ENCODE measurements at places on chromosomes 4 and X.

- DNase-seq, result no peak
These were observed 197.4 kb downstream of the PTTG2 start for GRCh38 chr4:38157592-38157991.

DNA sequence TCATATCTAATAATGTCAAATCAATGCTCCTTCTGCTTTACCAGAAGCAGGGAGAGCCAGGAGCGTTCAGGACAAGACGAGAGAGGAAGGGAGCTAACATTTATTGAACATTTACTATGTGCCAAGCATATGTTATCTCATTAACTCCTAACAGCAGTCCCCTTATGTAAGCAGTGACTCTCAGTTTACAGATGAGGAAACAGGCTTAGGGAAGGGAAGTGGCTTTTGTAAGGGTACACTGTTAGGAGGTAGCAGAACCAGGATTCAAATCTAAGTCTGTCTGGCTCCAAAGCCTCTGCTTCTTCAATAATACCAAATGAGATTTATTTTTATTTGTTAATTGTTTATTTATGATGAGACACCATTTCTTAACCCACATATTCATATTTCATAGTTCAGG lies 2.6 kb upstream of the STARD8 start:
- no peak for DNase-seq

DNA sequence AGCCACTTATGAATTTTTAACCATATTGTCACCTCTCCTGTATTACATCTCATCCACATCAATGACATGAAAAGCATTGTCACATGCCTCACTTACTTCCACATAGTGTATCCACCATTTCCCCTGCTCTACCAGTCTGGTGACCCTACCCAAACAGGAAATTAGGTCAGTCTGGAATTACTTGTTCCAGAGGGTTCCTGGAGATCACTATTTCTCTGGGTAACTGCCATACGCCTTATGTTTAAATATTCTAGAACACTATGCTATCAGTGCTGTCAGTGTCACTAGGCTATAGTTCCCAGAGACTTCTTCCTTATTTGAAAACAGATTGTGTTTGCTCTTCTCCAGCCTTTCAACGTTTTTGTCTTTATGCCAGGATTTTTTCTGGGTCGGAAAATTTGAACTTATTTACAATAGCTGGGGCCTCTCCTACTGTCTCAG lies 15.0 kb downstream of the SRPX2 start:
- DNase-seq, result no peak

DNA sequence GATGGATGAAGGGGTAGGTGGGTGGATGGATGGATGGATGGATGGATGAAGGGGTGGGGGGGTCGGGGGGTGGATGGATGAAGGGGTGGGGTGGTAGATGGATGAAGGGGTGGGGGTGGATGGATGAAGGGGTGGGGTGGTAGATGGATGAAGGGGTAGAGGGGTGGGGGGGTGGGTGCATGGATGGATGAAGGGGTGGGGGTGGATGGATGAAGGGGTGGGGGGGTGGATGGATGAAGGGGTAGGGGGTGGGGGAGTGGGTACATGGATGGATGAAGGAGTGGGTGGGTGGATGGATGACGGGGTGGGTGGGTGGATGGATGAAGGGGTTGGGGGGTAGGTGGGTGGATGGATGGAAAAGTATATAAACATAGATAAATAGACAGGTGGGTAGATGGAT lies 74.2 kb downstream of the PRKX start:
- DNase-seq, result no peak

- DNase-seq, result no peak
These were observed 17.0 kb downstream of the PDGFC start for GRCh38 chr4:156954587-156954986.

- DNase-seq, result no peak
These were observed 4.0 kb upstream of the ZFX start for GRCh38 chrX:24145303-24146186.

DNA sequence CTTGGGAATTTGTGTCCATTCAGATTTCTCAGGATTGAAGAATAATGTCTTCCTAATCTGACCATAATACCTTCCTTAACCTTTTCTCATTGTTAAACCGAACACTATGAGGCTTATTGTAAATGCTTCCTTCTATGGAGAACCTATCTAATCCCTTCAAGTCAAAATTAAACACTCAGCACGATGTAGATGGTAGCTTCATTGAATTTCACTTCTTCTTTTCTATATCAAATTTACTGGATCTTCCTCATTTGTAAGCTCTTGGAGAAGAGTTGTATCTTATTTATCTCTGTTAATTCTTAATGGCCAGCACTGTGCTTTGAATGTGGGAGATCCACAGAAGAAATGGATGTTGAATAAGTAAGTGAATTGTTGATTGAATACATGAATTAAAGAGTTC lies 109.0 kb upstream of the RAPGEF2 start:
- DNase-seq, result no peak

- no peak for DNase-seq
These were observed 223.9 kb upstream of the EPHA5 start for GRCh38 chr4:65893957-65894755.

DNA sequence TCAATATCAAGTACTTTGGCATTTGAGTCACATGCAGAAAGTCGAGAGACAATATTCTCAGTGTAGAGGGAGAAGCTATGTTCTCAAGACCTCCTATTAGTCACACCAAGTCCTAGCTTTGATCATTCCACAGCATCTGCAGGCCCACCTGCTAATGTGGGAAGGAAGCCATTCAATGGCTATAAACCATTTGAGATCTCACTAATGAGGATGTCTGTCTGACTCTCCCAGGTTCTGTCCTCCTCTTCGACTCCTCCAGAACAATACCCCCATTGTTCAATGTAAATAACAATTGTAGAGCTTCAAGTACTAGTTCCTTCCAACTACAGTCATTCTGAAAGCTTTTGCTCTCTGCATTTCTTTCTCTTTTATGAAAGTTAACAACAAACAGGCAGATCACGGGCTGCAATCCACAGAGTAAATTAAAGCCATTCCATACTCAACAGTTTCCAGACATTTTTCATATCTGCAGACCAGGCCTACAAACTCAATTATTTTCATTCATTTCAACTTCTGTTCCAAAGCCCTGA lies 140.2 kb upstream of the EDNRA start:
- DNase-seq, result no peak

GRCh38 chr4:121519236-121519838 lies 138.5 kb upstream of the QRFPR start:
- no peak for DNase-seq

- DNase-seq, result no peak
These were observed 198.4 kb downstream of the NR3C2 start for GRCh38 chr4:148243837-148244236.

- DNase-seq, result no peak
These were observed 31.5 kb downstream of the TEC start for GRCh38 chr4:48237996-48238645.

- DNase-seq, result no peak
These were observed 279.0 kb upstream of the TAPT1 start for GRCh38 chr4:16505267-16505666.

DNA sequence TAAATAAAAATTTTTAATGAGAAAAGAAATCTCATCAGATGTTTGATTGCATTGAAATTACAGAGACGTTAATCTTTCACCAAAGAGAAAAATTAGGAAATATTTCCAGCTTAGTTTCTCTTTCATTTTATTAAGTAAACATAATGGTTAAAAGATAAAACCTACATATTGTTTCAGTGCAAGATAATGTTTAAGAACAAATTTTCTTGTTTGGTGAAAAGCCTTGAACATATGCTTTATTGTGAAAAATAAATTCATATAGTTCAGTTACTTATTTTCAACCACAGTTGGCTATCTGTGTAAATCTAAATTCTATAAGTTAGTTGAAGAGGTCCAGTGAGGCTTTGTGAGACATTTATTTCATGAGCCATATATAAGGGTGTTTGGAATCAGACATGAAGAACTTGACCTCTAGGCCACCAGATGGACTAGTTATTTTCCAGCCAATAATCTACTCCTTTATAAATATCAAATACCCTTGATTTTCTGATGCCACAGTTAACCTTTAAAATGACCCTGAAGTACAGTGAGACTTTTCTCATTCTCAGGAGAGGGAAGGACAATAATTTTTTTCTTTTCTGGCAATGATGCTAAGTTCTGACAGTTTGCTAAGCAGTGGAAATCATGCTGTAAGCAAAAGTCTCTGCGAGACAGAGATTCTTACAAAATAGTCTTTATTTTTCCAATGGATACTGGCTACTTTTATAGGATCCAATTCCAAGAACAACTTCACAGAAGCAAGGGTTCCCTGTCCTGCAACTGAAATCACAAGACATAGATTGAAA lies 2.5 kb downstream of the ARSJ start:
- DNase-seq, result no peak

GRCh38 chr4:33696041-33696440 lies 2548.3 kb downstream of the ARAP2 start:
- no peak for DNase-seq

DNA sequence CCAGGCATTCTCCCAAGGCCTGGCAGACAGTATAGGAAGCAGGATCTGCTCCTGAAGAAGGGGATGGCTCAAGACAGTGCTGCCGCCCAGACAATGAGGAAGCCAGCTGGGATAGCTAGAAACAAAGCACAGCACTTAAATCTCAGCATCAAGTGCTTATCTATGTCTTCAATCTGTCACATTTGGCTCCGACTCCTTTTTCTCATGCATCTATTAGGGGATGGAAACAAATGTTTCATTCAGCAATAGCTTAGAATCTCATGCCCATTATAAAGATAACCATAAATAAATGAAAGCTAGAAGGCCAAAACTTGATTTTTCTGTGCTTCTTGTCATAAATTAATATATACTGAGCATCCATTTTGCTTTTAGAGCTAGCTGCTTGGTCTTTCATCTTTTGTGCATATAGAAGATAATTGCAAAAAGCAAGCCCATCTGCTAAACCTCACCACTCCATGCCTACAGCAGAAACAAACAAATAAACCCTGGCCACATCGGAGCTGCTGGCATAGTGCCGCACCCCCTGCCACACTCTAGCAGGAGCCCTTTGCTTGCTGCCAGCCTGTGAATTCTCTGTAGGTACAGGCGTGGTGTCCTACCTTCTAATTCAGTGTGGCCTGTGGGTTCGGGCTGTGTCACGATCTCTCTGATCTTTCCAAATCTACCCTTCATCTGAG lies 75.9 kb downstream of the AASDH start:
- no peak for DNase-seq

- no peak for DNase-seq
These were observed 28.9 kb downstream of the ZNF827 start for GRCh38 chr4:145909773-145910172.

- no peak for DNase-seq
These were observed 211.3 kb downstream of the PALLD start for GRCh38 chr4:168708108-168708507.

DNA sequence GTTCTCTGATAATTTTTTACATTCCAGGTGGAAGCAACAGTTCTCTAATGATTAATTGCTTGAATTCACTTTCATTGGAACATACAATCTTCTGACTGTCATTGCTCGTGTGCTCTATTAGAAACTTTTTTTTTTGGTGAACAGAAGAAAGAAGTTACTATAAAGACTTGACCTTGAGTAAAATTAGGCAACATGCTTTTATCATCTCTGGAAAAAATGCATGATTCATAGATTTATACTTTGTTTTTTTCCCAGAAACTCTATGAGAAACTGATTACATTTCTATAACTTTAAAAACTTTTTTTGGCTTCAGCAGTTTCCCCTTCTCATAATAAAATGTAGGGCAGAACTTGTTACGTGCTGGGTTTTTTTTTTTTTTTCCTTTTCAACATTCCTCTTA lies 167.6 kb downstream of the ARHGAP10 start:
- no peak for DNase-seq

DNA sequence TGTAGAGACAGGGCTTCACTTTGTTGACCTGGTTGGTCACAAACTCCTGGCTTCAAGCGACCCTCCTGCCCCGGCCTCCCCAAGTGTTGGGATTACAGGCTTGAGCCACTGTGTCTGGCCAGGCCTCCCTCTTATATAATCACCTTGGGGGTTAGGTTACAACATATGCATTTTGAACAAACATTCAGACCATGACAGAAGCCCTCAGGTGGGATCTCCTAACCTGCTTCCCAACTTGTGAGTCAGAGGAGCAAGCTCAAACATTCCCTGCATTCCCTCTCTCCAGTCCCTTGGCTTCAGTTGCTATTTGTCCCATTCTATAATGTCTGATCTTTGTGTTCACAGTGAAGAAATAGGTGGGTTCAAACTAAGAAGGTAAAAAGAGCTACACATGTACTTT lies 76.5 kb upstream of the NRK start:
- DNase-seq, result no peak

DNA sequence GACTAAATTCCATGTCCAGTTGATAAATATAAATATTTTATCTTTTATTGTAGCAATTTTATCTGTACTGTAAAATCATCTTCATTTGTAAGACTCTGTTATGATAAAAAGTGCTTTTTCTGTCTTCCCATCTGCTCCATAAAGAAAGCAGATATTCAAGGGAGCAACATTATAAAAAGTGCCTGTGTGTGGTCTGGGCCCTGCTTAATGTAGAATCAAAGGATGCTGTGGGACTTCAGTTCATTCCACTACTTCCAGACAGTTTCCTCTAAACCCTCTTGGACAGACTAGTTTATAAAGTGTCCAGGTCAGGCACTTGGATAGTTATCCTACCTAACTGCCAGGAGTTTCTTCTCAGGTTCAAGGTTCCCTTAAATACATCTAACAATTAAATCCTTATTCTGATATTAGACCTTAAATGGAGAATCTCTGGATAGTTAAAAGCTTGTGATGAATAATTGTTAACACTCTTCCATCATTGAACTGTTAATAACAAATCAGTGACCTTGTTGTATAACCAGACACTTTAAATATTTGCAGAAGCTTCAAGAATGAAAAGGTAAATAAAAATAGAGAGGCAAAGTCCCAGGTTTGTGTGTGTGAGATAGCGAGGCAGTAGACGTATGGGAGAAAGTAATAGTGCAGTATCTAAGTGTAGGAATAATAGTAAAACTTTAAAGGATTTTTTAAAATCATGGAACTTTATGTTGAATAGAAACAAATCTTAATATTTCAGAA lies 237.5 kb upstream of the CTSO start:
- DNase-seq, result no peak

GRCh38 chr4:151912632-151913031 lies 151.8 kb upstream of the GATB start:
- DNase-seq, result no peak

DNA sequence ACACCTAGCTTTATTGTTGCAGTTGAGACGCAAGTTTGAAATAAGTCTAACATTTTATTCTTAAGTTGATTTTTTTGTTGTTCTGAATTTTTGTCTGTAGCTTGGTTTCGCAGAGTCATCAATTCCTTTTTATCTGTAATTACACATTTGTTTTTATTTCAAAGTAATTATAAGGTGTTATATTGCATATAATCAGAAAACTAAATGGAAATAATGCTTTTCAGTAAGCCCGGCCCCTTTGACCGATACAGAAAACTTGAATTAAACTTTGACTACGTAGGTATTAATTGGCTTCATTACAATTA lies 2.1 kb downstream of the KDM6A start:
- DNase-seq, result no peak

GRCh38 chr4:109389369-109390114 lies 44.1 kb upstream of the SEC24B start:
- no peak for DNase-seq

DNA sequence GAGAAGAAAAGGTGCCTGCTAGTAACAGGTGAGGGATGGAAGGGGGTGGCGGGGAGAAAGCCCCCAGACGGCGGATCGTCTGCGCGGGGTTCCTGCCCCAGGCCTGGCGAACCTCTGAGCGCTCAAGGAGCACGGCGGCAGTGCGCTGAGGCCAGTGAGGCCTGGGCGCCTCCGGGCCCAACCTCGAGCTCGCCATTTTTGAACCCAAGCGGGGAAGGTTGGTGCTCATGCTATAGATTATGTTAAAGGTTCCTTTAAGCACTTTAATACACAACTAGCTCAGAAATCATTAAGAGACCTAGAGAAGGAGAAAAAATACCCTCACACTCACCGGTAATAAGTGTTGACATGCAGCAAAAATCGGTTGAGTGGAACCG lies 7.9 kb downstream of the PITX2 start:
- no peak for DNase-seq

- no peak for DNase-seq
These were observed 29.7 kb downstream of the SYNPO2 start for GRCh38 chr4:118918388-118918787.
